Left ventricle myocardium inferior (tissue), 1 donor: ENCODE measurements at places on chromosomes 13 and 19.

DNA sequence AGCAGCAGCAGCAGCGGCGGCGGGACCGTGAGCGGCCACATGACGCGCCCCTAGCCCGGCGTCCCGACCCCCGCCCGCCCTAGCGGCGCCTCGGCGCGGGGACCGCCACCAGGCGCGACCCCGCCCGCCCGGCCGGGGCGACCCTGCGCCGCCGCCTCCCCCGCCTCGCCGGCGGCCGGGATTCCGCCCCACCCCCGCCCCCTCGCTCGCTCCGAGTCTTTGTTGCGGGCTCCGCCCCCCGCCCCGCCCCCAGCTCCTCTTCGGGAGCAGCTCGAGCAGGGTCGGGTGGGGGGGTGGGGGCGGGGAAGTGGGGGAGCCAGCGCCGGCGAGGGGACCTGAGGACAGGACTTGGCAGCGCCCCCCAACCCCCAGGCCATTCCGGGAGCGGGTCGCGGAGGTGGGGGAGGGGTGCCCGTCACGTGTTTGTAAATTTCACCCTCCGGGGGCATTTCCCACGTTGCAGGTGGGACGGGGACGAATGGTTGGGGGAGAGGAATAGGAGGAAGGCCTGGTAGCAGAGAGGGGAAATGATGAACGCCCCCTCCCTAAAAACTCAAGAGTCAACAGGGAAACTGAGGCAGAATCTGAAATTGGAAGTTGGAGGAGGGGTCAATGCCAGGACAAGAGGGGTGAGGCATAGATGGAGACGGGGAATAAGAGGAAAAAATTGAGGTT is at the start of gene OLFM2:
TSS of gene OLFM2 (minus strand) at position 190 of the 675 bp plus-strand sequence. CDS start at position 41, 149 bp downstream.
- DNase-seq: peak; percentile 34

DNA sequence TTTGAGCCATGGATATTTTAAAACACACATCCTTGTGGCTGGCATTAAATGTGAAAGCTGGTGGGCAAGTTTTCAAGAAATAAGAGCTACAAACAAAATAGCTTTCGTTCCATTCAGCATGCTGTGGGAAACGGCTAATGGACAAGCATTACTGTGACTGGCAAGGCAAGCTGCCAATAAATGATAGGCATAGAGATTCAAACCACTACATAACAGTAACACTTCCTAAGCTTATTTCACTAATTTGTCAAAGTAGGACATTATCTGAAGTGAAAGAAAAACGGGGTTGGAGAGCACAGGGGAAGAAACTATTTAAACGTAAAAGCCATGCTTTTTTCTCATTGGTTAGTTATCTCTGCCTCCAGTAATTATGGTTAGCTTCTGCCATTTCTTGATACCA is 26.0 kb downstream of the OBI1 start:
- DNase-seq: no peak

DNA sequence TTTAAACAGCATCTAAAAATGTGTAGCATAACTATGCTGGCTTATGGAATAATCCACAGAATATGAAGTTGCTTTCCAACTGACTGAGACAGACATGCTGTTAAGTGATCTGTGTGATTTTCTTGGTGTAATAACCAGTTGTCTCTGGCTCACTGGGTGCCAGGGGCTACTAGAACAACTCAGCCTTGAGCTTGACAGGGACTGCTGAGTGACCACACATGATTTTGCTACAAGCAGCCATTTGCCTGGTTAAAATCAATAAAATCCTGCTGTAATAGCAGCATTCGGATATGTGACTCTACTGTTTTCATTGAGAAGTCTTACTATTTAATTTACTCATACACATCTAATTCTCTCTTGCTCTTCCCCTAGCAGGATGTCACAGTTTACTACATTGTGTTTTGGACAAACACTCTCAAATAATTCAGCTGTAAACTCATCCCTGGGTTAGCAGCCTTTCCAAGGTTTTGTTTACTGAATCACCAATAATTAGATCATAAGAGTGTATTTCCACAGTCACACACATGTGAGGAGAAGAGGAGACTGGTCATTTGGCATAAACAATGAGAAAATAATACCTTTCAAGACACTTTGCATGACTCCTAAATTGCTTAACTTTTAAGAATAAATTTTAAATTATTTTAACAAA is 426.2 kb downstream of the PCDH9 start:
- DNase-seq: no peak

- DNase-seq: no peak
Measured at GRCh38 chr19:43739439-43740235, 15.1 kb downstream of the SMG9 start.

DNA sequence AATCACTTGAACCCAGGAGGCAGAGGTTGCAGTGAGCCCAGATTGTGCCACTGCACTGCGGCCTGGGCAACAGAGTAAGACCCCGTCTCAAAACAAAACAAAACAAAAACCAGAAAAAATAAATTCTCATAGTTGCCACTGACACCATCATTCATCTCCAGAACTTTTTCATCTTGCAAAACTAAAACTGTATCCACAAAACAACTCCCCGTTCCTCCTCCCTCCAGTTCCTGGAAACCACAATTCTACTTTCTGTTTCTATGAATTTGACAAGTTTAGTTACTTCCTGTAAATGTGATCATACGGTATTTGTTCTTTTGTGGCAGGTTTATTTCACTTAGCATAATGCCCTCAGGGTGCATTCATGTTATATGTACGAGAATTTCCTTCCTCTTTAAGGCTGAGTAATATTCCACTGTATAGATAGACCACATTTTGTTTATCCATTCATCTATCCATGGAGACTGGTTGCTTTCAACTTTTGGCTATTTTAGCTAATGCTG is 13.2 kb upstream of the ADGRE5 start:
- no peak for DNase-seq

DNA sequence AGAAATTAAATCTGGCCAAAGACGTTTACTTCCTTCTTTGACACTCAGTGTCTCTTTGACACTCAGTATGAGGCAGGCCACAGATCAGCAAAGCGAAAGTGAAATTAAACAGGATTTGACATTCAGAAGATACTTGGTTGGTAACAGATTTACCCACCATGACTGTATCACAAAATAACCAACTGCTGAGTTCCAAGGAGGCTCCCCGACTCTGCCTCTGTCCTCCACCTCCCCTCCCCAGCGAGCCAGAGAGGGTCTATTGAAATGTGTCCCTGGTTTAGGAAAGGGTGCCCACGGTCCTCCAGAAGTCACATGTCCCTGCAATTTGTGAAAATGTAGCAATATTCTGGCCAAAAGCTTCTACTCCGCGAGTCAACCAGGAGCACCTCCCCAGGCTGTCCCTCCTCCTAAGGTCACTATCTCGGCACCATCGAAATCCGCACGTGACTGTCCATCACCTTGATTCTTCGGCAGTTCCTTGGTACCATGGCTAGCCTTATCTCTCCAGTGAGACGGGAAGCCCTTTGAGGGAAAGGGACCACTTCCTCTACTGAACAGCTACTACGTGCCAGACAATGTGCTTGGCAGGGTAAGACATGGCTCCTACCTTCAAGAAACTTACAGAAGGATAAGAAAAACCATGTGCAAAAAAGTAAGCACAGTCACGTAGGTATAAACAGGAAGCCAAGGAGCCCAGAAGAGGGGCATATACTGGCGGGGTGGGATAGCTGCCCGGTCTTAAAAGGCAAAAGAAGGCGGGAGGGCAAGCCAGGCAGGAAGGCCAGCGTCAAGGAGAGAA is 1.5 kb downstream of the N4BP2L1 start:
- no peak for DNase-seq

- DNase-seq: no peak
Measured at GRCh38 chr13:113607889-113608635, 23.5 kb downstream of the TFDP1 start.

DNA sequence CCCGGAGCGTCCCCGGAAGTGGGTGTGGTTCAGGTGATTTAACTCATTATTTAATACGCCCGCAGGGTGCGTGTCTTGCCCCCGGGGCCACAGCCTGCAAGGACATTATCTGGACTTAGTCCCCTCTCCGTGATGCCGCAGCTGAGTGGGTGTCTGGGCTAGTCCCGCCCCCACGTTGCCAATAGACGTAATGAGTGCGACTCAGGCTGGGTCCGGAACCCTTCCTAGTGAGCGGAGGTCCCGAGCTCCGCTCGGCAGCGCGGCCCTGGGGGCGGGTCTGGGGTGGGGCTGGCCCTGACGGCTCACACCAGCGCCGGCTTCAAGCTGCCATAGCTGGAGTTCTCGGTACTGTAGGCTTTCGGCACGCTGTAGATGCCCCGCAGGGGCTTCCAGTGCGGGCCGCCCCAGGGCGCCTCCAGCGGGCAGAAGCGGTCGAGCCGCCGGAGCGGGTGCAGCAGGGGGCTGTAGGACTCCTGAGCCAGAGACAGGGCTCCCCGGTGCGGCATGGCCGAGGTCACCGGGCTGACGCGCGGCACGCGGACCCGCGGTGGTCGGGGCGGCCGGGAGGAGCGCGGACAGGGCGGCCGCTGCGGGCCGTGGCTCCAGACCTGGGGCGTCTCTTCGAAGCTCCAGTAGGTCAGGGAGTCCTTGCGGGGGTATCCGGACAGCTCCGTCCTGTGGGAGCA is 918 bp upstream of the LHB start:
- peak; percentile 36 for DNase-seq

- no peak for DNase-seq
Measured at GRCh38 chr13:42398533-42398932, 126.6 kb downstream of the AKAP11 start.

DNA sequence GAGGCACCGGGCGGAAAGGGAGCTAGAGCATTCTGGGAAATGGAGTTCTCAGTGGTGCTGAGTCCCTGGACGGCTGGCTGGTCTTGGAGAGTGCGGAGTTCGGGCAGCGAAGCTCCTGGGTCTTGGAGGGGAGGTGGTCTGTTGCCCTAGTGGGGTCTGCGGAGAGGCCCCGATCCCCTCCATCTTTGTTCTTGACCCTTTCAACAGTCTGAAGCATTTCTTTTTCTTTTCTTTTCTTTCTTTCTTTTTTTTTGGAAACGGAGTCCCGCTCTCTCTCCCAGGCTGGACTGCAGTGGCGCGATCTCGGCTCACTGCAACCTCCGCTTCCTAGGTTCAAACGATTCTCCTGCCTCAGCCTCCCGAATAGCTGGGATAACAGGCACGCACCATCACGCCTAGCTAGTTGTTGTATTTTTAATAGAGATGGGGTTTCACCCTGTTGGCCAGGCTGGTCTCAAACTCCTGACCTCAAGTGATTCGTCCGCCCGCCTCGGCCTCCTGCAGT is 440 bp upstream of the SYMPK start:
- DNase-seq: no peak

DNA sequence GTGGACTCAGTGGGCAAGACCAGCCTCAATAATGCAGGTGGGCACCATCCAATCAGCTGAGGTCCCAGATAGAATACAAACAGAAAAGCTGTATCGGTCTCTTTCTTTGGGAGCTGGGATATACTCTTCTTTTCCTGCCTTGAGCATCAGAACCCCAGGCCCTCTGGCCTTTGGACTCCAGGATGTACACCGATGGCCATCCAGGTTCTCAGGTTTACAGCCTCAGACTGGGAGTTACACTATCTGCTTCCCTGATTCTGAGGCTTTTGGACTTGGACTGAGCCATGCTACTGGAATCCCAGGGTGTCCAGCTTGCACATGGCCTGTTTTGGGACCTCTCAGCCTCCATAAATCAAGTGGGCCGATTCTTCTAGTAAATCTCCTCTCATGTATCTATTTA is 27.6 kb upstream of the USP12 start:
- no peak for DNase-seq

- DNase-seq: no peak
Measured at GRCh38 chr19:14978161-14978776, 1.4 kb downstream of the SLC1A6 start.

DNA sequence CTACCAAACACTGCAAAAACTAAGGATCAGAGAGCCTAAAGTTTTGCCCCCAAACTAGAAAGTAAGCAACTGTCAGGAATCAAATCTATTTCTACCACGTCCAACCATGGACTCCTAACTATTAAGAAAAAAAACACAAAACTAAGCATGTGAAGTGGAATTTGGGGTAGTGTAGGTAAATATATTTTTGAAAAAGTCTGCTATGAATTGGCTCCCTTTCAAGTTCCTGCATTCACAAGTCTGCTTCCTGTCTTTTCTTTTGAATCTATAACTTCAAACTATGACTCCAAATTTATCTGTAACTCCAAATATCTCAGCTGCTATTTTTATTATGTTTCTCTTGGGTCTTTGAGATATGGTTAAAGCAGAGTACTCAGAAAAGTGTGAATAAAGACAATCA is 47.0 kb downstream of the PCDH9 start:
- no peak for DNase-seq

- no peak for DNase-seq
Measured at GRCh38 chr13:75870397-75870903, 234.3 kb downstream of the LMO7 start.

GRCh38 chr13:44786756-44787155 is 202.5 kb downstream of the NUFIP1 start:
- no peak for DNase-seq

GRCh38 chr13:113863524-113864272 is at the start of gene GAS6:
Gene GAS6, minus strand, starts transcription at chr13:113864076. Its CDS starts 156 bp downstream, at chr13:113863920.
- DNase-seq: peak; percentile 82

- no peak for DNase-seq
Measured at GRCh38 chr19:54708781-54709180, 15.5 kb upstream of the KIR3DL3 start.

GRCh38 chr19:16928916-16929315 is 40.1 kb downstream of the F2RL3 start:
- DNase-seq: no peak
